ENCODE measurements at places on chromosomes 7 and 10.

GRCh38 chr10:123571978-123572377 is 94.2 kb upstream of the GPR26 start:
- DNase-seq, result no peak

DNA sequence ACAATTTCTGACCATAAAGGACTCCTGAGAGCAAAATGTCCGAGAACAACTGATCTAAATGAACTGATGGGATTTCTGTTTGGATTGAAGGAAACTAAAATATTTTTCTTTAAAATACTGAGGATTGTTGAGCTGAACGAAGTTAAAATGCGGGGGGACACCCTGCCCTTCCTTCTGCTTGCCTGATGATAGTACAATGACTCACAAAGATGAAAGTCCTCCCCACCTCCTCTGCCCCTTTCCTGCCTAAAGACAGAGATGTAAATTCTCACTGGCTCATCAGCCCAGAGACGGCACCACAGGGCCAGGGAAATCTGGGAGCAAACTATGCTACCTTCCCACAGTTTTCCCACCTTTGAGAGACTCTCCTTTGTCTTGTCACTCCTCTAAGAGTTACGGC is 180.6 kb downstream of the PHTF2 start:
- DNase-seq, result no peak

DNA sequence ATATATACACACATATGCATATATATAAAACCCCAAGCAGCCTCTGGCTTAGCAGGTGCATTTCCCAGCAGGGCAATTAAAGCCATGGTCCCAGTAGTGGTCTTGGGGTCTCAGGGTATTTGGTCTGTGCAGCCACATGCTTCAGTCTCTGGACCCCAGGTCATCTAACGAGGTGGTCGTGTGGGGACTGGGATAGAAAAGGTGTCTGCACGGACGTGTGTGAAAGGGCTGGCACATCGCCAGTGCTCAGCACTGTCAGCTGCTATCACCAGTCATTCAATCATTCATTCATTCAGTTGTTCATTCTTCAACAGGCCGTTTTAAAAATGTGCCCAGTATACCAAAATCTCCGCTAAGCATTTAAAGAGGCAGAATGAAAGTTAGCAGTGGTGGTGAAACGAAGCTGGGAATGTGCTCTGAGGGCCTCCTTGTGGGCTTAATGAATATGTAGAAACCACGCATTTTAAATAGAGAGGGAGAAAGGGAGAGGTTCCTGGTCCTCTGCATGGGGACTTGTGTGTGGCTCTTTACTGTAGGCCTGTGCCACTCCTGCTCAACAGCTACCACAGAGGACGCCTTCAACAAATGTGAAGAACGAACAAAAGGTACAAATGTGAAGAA is 170.4 kb downstream of the EGFR start:
- no peak for DNase-seq

DNA sequence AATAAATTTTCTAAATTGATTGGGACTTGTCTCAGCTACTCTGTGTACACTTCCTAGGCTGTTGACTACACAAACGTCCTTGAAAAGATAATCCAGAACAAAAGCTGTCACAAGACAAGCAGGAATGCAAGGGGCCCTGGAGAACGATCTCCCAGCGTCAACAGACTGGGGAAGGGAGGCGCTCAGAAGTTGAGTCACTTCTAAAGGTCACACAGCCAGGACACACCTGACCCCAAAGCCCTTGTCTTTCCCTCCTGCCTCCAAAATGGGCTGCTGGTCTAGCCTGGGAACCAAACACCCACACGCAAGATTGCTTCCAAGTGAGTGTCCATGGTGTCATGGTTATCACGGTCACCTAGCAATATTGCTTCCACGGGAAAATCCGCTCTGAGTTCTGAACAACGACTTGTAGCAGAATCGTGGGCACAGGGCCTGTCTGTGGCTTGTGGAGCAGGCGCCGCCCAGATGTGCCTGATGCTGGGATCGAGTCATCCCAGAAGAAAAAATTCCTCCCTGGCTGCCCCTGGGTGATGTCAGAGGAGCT is 49.8 kb downstream of the SPOCK2 start:
- DNase-seq, result no peak

DNA sequence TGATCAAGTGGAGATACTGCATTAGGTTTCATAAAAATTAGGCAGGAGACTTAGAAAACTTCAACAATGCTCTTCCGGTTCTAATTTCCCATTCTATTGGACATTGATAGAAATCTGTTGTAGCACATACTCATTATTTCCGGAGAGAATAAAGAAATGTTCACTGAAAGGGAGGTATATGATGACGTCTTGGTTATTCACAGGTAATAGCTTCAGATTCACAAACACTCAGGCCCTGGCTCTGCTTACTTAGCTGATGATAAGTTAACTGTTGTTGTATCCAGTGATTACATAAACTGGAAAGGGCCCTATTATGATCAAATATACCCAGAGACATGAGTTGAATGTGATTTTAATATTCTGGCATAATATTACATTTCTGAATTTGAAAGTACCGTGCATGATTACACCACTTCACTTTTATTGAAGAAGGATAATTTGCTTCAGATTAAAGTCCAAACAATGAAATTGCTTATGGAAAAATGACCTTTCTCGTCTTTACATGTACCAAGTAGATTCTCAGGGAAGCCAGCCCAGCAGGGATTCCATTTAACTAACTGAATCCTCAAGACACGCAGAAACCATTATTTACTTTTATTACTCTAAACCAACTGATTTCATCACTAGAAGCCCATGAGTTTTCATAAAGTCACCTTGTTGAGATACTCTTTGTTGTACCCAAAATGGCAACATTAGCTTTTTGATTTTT is 288.0 kb upstream of the PITRM1 start:
- DNase-seq, result no peak

DNA sequence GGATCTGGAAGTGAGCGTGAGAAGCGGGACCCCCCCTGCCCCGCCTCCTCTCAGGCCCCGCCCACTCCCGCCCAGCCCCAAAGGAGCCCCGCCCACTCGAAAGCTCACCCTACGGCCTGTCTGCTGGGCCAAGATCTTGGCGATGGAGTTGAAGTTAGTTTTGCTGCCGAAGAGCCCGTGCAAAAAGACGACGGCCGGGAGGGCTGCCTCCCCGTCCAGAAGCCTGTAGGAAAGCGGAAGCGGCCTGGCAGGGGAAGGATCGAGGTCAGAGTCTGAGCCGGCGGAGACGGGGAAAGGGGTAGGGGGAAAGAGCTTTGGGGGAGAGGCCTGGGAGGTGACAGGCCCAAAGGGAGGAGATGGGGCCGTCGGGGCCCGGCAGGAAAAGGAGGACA is 386 bp downstream of the ABHD11 start:
- no peak for DNase-seq

GRCh38 chr7:36863901-36864701 is 139.8 kb upstream of the AOAH start:
- no peak for DNase-seq

DNA sequence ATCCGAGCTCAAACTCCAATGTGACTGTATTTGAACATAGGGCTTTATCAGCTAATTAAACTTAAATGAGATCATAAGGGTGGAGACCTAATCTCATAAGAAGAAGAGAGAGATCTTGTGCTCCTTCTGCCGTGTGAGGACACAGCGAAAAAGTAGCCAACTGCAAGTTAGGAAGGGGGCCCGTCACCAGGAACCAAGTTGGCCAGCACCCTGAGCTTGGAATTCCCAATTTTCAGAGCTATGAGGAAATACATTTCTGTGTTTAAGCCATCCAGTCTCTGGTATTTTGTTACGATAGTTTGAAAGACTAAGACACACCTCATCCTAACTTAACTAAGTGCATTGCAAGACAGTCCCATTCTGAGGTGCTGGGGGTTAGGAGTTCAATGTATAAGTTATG is 14.1 kb upstream of the WDR86 start:
- no peak for DNase-seq

DNA sequence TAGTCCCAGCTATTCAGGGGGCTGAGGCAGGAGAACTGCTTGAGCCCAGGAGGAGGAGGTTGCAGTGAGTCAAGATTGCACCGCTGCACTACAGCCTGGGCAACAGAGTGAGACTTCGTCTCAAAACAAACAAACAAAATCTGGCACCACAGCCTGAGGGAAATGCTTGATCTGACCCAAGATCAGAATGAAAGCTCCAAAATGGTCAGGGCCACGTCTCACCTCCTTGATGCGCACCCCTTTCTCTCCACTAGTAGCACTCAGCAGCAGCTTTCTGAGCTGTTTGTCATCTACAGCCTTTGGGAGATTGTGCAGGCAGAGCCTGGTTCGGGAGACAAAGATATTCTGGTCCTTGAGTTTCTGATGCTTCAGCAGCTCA is 22.7 kb downstream of the RBM28 start:
- no peak for DNase-seq

DNA sequence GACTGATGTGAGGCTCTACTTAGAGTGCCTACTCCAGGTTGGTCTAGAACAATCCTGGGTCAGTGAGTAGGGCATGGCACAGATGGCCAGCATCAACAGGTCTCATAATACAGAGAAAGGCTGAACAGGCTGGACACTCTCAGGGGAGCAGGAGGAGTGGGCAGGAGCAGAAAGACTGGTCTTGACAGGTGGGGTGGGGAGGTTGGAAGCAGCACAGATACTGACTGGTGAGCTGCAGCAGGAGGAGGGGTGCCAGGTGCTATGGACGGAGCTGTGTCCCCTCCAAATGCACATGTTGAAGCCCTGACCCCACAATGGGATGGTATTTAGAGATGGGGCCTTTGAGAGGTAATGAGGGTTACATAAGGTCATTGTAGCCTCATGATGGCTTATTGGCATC is 190.4 kb upstream of the PLXNA4 start:
- DNase-seq, result no peak

- no peak for DNase-seq
Observed at GRCh38 chr7:90552521-90552920, 43.6 kb upstream of the CDK14 start.

DNA sequence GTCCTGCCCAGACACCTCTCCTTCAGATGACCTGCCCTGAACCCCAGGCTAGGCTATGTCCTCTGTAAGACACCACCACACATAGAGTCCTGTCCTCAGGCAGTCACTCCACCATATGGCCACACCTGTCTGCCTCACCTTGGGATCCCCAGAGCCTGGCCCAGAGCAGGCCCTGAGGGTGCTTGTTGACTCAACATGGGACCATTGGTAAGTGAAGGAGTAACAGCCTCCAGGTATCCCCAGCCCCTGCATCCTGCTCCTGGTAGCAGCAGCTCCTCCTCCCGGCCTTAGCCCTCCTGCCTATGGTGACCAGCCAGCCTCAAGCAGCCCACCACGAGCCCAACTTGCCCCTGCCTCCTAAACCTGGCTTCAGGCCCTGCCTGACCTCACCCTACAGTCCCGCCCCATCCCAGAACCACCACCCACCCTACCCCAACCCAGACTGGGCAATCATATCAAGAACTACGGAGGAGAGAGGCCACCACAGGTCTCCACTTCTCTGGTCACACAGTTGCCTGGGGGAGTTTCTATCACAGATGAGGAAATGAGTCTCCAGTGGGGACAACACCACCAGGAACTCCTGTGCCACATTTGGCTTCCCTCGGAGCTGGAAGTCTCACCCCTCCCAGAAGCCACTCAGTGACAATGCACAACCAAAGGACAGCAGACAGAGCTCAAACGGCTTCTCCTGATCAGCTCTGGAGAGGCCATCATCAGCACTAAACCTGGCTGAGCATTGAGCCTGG is 136.6 kb downstream of the GRID1 start:
- no peak for DNase-seq

GRCh38 chr10:47350671-47351640 is 2.8 kb downstream of the RBP3 start:
- no peak for DNase-seq

- DNase-seq, result peak; percentile 93
Observed at GRCh38 chr7:129824291-129825208, 128.2 kb downstream of the UBE2H start.

DNA sequence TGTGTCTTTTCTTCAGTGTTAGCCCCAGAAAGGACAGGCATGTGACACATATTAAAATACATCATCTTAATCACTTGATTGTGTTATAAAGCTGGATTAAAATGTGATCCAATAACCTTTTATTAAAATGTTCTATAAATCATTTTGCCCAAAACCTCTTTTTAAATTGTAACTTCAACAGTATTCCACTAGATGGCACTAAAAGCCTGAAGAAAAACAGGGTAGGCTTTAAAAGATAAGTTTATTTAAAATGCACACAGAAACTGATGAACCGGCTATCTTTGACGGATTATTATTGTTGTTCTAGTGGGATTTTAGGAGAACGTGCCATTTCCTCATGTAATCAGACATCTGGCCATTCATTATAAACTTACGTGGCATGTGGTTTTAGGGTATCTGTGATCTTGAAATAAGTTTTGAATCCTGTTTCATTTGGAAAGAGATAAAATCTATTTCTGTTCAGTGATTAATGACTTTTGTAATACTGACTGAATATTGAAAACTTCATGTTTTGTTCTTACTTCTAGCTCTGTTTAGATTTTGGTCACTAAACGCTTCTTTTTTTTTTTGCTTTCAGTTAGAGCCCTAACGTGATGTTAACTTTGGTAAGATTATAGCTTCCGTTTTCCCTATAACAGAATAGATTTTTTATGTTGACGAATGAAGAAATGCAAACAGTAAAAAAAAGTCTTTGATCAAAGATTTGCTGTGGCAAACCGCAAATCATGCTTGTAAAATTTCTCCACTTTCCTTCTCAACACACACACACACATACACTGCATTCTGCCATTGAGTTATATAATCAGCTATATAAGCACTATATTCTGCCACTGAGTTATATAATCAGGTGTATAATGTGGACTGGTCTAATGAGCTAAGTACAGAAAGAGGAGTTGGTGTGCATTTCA is 13.6 kb downstream of the VPS50 start:
- no peak for DNase-seq

GRCh38 chr7:20219446-20220292 is 2.5 kb upstream of the MACC1 start:
- DNase-seq, result no peak

GRCh38 chr10:114246679-114247305 is 7.7 kb downstream of the VWA2 start:
- no peak for DNase-seq

DNA sequence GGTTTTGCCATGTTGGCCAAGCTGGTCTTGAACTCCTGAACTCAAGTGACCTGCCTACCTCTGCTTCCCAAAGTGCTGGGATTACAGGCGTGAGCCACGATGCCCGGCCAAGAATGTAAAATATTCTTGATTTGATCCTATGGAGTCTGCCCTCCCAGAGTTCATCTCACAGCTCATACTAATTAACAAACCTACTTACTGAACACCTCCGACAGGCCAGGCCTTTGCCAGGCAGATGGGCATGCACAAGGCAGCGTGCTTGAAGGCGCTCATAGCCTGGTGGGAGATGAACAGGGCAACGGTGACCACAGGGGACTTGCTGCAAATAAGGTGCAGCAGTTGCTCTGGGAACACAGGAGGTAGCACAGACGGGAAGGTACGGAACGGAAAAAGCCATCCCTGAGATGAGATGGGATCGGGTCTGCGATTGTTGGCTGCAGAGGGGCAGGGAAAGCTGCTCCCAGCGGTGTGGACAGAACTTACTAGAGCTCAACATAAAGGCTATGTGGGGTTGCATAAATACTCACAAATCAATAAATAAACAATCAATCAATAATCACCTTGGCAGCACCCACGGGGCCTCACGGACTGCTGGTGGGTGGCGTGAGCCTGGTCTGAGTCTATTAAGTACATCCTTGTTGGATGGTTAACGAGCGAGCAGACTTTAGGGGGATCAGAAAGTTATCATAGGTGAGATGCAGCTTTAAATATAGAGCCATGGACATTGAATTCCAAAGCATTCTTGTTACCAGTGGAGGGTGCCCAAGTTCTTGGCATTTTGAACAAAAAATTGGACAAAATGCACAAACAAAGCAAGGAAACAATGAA is 4.7 kb downstream of the ACBD7 start:
- DNase-seq, result no peak
